ENCODE measurements at places on chromosomes 2 and 18.

- DNase-seq = no peak
These were observed 6.6 kb downstream of the TTLL4 start for GRCh38 chr2:218717262-218717661.

- DNase-seq = no peak
These were observed 63.6 kb upstream of the ACSL3 start for GRCh38 chr2:222797261-222797660.

DNA sequence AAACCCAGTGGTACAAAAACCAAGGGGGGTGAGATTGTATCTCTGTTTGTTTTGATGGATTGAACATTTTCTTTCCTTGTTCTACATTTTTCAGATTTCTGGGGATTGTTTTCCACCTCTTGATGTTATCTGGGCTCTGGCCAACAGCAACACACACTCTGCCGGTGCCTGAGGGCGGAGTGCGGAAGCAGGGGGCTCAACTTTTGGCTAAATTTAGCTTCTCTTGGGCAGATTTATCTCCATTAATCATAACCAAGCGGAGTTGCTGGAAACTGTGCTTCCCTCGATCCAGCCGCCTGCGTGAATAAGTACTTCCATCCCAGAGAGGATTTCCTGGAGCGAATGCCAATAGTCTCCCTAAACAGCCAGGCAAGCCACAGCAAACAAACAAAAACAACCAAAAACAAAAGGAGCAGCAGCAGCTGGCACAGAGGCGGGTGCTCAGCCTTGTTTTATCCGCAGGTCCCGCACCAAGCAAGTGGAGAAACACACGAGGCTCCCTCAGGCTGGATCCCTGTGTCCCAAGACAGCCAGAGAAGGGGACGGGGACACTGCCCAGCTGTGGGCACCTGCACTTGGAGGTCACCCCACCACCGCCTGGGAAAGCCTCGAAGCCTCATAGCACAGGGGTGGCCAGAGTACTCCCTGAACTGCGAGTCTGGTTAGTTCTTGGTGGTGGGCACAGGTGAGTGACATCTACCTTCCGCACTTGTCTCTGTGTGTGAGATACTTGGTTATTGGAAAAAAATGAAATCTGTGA is 143.4 kb downstream of the NDUFA10 start:
- no peak for DNase-seq

GRCh38 chr2:150023044-150023443 is 435.5 kb upstream of the MMADHC start:
- no peak for DNase-seq

Data from forelimb muscle (tissue), 1 donor.